Activated CD4-positive, alpha-beta T cell treated with anti-CD3 and anti-CD28 coated beads for 36 hours (primary cell): ENCODE measurements at places on chromosomes 4 and X. TPM values are rescaled to one million over a fixed set of nuclear protein-coding genes. Genes with fewer than 3 reads are reported as not detected.

EDNRA gene
- total RNA-seq = not detected

USP26 gene
- not detected for total RNA-seq

SHROOM2 gene
- total RNA-seq = not detected

GRCh38 chr4:89363786-89364185 lies 56.2 kb upstream of the GPRIN3 start:
- no peaks in the 10 kb centered on the region for H3K27me3 ChIP-seq
- H3K4me1 ChIP-seq = peaks cover 16% of the 10 kb centered on the region
- no peak overlapping the region for H3K4me3 ChIP-seq

XKRX gene
- total RNA-seq = 0.78 TPM

DNA sequence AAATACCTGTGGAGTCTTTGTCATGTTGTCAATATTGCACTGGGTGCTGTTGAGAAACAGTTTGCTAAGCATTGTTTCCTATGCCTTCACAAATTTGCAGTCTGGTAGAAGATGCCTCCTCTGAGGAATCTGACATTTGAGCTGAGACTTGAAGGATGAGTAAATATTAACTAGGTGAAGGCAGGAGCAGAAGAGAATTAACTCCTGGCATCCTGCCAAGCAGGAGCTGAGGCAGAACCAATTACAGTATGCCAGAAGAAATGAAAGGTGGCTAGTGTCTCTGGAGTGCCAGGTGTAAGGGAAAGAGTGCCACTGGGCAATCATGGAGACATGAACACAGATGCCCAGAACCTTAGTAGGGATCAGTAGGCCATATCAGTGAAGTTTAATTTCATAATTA lies 1778.2 kb upstream of the PCDH10 start:
- H3K4me3 ChIP-seq = no peak overlapping the region
- no peaks in the 10 kb centered on the region for H3K4me1 ChIP-seq
- DNase-seq = no peak
